ENCODE measurements at places on chromosomes 4 and X.

DNA sequence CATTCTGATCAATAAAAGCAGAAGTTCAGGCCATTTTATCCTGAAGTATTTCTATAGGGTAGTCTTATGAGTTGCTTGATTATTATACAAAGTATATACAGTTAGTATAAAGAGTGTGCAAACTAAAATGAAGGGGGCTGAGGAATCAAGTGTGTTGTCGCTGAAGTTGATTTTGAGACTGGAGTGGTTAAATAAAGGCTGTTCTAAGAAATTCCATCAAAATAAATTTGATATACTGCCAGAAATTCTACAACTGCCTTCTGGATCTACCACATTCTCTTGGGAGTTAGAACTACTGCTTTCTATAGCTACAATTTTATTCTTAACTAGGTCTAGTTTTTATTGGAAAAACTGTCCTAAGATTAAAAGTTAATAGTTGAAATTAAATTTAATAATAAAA lies 12.4 kb downstream of the EDNRA start:
- DNase-seq = no peak

GRCh38 chr4:80161413-80162058 lies 35.8 kb upstream of the PRDM8 start:
- no peak for DNase-seq

DNA sequence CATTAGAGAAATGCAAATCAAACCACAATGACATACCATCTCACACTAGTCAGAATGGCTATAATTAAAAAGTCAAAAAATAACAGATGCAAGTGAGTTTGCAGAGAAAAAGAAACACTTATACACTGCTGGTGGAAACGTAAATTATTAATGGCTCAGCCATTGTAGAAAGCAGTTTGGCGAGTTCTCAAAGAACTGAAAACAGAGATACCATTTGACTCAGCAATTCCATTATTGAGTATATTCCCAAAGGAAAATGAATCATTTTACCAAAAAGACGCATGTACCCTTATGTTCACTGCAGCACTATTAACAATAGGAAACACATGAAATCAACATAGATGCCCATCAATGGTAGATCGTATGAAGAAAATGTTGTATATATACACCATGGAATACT lies 75.0 kb downstream of the NAA11 start:
- no peak for DNase-seq

DNA sequence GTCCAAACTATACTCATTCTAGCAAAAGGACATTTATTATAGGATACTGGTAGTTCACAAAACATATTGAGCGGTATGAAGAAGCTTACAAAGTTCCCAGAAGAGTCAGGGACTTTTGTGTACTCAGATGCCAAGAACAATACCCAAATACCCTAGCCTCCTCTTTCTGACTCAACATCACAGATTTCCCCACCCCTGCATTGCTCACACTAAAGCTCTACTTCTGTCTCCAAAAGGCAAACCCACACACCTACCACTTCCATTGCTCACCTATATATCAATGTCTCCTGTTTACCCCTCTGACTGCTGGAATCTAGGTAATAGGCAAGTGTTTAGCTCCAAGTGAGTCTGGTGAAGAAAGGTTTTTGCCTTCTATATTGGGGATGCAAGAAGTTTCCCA lies 100.7 kb upstream of the HCCS start:
- no peak for DNase-seq

GRCh38 chrX:17559728-17560379 lies 177.4 kb upstream of the SCML1 start:
- DNase-seq = no peak

- DNase-seq = no peak
These were observed 7.9 kb downstream of the MAGEB18 start for GRCh38 chrX:26146024-26146423.

DNA sequence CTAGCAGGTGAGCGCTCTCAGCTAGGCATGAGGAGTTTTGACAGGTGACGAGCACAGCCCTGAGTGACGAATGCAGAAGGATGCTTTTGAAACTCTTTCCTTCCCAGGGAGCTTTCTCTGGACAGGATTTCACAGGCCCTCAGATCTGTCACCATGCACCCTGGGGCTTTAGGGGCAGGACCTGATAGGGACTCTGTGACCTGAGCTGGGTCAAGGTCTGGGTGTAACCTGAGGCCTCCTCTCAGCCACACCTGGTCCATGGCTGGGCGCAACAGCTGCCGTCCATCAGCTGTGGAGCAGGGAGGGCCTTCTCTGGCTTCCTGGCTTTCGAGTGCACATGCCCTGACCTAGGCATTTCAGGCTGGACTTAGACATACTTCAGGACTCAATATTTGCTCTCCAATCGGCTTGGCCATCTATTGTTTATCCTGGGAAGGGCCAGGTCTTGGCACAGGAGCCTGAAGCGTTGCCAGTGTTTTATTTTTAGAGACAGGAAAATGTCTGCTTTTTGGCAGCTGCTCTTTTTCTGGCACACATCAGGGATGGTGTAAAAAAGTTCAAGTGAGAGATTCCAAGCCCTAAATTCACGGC lies 56.4 kb downstream of the C4orf51 start:
- no peak for DNase-seq

DNA sequence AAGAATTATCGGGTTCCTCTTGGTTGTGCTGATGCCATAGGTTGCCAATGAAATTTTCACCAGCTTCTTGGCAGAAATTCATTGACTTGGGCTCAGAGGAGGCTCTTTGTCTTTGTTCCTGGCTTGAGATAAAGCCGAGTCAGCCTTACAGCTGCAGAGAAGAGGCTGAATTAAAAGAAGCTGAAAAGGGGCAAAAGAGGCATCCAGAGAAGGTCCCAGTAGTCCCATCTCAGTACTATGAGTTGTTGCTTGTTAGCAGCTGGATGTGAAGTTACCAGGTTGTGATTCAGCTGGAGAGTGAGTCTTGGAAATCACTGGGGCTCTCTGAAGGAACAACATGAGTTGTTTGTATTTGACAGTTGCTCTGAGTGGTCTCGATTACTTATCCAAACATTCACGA lies 59.7 kb downstream of the SMAD1 start:
- peak; percentile 62 for DNase-seq

DNA sequence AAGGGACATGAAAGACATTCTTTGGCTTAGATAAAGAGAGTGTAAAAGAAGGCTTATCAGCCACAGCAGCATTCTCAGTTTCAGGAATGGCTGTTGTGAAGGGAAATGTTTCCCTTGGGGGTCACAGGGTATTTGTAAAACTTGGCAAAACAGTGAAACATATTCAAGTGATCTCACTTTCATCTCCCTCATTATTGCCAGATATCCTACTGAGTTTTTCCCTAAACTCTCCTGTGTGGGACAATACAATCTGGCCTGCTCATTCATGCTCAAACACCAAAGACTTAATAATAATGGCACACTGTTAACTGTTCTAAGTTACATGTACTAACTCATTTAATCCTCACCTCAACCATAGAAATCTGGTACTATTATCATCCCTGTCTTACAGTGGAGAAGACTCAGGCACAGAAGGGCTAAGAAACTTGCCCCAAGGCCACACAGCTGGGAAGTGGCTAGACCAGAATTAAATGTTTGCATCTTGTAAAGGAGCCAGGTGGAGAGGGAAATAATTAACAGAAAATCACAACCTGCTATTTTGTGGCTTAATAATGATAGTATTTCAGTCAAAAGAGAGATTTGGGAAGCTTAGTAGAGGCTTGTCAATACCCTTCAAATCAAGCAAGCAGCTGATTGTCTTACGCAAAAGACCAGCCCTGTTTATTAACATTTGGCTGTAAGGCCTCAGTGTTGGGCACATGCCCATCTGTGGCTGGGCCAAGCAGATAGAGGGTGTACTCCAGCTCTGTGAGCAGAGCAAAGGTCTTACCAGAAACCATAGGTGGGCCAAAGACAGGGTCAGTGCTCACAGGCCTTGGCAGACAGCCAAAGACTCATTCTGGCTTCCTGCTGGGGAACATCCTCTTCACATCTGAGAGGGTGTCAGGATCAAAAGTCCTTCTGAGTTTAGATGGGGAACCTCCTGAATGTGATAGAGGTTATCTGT lies 17.3 kb downstream of the SMPX start:
- no peak for DNase-seq

DNA sequence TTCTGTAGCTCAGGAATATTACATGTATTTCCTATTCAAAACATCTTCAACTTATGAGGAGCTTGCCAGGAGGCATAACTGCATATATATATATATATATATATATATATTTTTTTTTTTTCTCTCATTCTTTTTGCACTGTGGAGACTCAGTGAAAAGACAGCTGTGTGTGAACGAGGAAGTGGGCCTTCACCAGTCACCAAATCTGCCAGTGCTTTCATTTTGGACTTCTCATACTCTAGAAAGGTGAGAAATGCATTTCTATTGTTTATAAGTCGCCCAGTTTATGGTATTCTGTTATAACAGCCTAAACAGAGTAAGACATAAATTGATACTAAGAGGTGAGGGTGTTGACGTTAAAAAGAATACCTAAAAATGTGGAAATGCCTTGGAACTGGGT lies 710.6 kb downstream of the TRAM1L1 start:
- no peak for DNase-seq

- no peak for DNase-seq
These were observed 155.5 kb downstream of the SLC7A11 start for GRCh38 chr4:138086611-138087041.

DNA sequence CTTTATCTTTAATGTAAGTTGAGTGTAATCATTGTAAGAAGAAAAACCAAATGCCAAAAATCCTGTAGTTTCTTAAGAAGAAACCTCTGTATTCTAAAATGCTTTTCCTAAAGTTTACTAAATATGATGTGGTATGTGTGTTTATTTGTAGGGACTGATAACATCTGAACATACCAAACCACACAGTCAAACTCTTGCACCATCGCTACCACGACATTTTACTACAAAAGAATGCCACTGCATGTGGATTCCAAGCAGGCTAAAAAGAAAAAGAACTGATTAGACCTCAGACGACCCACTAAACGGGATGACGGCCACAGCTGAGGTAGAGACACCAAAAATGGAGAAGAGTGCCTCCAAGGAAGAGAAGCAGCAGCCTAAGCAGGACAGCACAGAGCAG lies 46.1 kb downstream of the LAS1L start:
- DNase-seq = no peak

- DNase-seq = no peak
These were observed 123.0 kb upstream of the GALNT7 start for GRCh38 chr4:173045571-173045970.

- no peak for DNase-seq
These were observed 3.4 kb downstream of the MAGEB5 start for GRCh38 chrX:26219351-26219750.

DNA sequence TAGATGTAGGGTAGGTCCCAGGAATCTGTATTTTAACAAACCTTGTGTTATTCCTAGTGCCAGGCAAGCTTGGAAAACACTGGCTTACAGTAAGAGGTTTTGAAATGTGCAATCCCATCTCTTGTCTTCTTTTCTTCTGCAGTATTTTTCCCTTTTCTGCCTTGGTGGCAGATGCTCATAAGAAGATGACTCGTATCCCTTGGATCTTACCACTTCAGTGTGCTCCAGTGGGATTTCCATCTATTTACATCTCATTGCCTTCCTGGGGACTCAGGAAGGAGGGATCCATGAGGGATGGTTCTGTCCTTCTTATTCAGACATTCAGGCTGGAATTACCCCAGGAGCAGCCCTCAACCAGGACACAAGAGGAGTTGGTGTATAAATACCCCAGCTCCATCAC lies 136.6 kb downstream of the NHS start:
- DNase-seq = no peak

DNA sequence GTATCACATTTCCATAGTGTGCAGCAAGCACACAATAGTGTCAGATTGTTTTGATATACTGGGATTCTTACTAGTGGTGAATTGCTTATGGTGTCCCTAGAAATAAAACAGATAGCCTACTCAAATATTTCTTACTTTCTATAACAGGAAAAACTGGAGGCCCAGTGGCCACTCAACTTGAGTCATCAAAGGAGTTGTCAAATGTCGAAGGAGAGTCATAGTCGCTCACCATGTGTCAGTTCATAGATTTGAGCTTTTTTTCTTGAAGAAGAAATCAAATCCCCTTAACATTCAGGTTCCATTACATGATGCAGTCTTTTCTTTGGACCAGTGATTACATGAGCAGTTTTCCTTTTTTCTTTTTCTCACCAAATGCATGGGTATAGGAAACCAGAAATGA lies 1271.0 kb downstream of the RAPGEF2 start:
- no peak for DNase-seq

DNA sequence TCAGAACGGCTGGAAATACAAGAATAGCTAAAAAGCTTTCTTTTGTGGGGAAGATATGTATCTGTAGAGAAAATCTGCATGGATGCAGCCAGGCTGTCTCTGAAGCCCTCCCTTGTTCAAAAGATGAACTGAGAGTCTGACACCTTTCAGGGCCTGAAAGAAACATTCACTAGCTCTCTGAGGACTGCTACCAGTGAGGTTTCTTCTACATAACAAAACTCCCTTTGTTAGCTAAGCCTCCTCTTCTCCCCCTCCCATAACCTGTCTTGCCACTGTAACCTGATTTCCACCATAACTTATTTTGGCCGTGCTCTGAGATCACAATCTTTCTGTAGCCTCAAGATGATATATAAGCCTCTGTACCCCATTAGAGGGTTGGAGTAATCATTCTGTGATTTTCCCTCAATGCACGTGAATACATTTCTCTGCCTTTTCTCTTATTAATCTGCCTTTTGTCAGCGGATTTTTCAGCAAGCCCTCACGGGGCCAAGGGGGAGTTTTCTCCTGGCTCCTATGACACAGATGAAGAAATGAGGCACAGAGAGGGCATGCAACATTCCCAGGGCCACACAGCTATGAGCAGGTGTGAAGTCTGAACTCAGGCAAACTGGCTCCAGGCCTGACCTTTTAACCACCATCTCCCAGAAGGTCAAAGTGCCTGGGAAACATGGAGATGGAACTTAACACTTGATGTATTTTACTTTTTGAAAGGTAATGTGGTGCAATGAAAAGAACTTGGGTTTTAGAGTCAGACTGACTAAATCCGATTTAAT lies 161.6 kb upstream of the PRDX4 start:
- no peak for DNase-seq

- no peak for DNase-seq
These were observed 296.2 kb upstream of the FAT1 start for GRCh38 chr4:187019896-187020295.

DNA sequence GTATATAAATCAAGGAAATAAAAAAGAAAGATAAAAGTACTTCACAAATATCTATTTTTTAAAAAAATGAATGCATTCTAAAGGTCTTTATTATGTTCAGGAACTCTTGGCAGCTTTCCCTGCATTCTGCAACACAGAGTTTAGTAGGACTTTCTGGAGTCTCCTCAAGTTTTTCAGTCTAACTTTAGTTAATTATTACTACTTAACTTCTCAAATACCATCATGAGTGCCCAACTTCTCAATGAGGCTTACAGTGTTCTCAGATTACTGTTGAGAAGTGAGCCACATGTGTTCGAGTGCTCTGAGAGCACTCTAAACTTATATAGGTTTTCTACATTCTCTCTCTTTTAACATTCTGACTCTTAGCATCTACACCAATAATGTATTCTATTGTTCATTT lies 1852.9 kb upstream of the PCDH10 start:
- no peak for DNase-seq

Measured in globus pallidus (tissue), 1 donor.